ENCODE measurements at places on chromosomes 7 and 10.
A peak's percentile ranks its signal among the peaks of the same experiment; 100 is the strongest.

- no peak for DNase-seq
These were observed 13.8 kb downstream of the DAGLB start for GRCh38 chr7:6433784-6434615.

DNA sequence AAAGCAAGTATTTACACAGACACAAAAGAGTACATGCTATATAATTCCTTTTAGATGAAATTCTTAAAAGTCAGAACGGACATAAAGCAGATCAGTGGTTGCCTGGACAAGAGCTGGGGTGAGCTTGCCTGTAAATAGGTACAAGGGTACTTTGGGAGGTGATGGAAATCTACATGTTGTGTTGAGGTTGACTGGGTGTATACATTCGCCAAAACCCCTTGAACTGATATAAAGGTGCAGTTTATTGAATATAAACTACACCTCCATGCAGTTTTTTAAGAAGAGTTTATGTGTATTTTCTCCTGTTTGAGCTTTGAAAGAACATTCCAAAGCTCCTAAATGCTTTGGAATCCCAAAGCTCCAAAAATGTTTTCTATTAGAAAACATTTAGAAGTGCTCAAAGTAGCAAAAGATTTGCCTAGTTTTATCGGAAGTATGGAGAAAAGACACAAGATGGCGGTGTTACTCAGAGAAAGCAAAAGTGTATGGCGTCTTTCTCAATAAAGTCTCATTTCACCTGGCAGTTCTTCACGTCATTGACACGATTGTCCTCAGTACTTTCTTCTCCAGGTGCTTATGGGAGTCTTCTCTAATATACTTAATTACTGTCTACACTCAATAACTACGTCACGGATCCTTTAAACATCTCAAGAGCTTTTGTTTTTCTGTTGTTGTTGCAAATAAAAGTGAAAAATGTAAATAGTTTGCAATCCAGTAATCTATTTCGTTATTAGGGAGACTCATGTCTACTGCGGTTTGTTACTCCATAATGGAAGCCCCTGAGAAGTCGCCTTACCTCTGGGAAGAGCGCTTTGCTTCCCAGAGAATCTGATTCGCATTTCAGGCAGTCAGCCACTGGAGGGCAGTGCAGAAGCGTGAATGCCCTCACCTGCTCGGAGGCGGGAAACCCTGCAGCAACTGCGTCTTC is 14.7 kb upstream of the SEC61G start:
- DNase-seq: peak; percentile 53

GRCh38 chr10:2456834-2457233 is 610.5 kb upstream of the PFKP start:
- DNase-seq: no peak

DNA sequence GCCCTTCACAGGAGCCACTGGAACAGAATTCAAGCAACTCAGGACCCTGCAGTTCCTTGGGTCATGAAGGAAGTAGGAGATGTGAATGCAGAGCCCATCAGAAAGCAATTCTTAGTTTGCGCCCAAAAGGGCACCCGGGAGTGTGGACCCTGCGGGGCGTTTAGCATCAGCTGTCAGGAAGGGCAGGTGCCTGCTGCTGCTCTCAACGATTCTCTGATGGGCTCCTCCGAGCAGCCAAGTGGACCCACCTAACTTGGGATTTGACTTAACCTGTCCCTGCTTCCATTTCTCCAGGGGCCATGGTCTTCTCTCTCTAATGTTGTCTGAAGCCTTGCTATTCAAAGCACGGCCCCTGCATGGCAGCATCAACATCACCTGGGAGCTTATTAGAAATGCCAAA is 17.1 kb downstream of the CPA5 start:
- no peak for DNase-seq

- DNase-seq: no peak
These were observed 315.5 kb downstream of the RPS24 start for GRCh38 chr10:78349165-78349516.

- DNase-seq: no peak
These were observed 104.4 kb downstream of the SVIL start for GRCh38 chr10:29530112-29530976.

- DNase-seq: no peak
These were observed 23.6 kb downstream of the CFAP46 start for GRCh38 chr10:132918617-132919373.

DNA sequence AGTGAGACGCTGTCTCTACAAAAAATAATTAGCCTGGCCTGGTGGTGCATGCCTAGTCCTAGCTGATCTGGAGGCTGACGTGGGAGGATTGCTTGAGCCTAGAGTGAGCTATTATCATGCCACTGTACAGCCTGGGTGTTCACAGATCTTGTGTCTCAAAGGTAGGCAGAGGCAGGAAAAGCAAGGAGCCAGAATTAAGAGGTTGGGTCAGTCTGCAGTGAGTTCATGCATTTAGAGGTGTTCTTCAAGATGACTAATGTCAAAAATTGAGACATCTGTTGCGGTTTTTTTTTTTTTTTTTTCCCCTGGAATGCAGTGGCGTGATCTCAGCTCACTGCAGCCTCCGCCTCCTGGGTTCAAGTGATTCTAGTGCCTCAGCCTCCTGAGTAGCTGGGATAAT is 5.4 kb downstream of the PPIA start:
- no peak for DNase-seq

- no peak for DNase-seq
These were observed 171.1 kb upstream of the GRB10 start for GRCh38 chr7:50953820-50954219.

DNA sequence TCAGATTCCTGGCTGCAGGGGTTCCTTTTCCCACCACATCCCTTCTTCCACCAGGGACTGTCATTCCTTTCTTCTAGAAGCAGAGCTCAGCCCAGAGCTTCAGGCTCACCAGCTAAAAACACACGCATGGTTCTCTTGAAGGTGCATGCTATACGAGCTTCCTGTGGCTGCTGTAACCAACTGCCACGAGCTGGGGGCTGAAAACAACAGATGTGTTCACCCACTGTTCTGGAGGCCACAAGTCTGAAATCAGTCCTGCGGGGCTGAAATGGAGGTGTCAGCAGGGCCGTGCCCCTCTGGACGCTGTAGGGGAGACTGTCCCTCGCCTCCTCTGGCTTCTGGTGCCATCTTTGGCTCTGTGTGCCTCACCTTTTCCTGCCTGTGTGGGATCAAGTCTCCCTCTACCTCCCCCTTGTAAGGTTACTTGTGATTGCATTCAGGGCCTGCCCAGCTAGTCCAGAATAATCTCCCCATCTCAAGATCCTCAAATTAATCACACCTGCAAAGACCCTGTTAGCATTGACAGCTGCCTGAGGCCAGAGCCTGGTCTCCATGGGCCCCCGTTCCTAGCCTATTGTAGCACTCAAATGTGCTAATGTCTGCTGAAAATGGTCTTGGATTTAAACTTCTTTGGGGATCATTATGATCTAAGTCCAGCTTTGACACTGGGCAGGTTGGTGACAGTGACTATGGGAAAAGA is 13.7 kb downstream of the RAB19 start:
- no peak for DNase-seq

GRCh38 chr7:116356333-116356965 is 143.1 kb upstream of the CAV2 start:
- no peak for DNase-seq

GRCh38 chr7:134820778-134821177 is 41.3 kb downstream of the CALD1 start:
- no peak for DNase-seq

- DNase-seq: no peak
These were observed 49.9 kb downstream of the TRIM24 start for GRCh38 chr7:138510003-138510402.

GRCh38 chr10:108894402-108895301 is 1028.7 kb downstream of the XPNPEP1 start:
- no peak for DNase-seq

DNA sequence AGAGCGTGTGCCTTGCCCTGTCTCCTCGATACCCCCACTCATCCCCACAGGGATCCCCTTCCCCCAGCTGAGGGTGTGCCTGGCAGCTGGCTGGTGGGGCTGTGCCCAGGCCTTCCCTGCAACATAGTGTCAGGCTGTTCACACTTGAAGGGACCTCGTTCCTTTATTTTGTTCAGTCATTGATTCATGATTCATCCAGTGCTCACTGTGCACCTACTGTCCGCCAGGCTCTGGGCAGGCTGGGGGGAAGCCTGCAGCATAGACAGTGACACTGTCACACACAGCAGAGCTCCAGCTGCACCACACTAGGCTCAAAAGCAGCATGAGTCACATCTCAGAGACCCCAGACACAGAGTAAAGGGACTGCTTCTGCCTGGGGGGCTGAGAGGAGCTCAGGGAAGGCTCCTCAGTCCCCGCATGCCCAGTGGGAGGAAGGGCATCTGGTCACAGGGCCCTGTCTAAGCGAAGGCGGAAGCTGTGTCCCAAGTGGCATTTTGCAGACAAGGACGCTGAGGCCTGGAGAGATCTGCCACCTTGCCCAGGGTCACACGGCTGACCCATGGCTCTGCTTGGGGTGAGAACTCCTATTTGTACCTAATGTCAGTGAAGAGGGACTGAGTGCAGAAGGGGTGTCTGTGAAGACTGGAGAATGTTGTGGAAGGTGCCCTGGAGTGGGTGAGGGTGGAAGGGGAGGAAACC is 27.9 kb downstream of the CDH23 start:
- DNase-seq: no peak

GRCh38 chr7:6026820-6027311 is 4.3 kb upstream of the ANKRD61 start:
- no peak for DNase-seq

DNA sequence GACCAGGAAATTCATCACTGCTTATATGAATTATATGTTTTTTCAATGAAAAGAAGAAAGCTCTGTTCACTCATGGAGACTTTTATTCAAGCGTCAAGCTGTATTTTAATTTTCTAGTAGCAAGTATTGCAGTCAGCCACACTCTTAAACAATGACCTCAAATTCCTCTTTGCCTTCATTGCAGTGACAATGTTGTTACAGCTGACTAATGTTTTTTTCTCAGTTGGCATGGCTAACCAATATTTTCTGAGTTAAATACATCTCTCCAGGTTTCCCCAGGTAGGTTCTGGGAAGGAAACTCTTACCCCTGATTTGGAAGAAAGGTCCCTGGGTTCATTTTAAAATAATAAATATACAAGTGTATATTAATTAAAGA is 241.5 kb downstream of the WDR11 start:
- DNase-seq: no peak

DNA sequence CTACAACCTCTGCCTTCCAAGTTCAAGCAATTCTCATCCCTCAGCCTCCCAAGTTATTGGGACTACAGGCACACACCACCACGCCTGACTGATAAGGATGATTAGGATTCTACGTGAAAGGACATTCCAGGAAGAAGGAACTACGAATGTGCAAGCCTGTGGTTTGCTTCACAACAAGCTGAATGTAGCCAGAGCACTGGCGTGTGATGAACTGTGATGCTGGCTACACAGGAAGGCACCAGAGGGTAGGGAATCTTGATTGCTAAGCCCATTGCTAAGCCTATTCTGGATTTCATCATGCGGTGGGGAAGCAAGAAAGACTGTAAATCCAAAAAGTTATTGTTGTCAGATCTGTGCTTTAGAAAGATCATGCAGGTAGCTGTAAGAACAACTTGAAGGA is 72.3 kb upstream of the SRRM3 start:
- DNase-seq: no peak
